AG10803 (cell line): ENCODE measurements at places on chromosomes 11 and 22.

GRCh38 chr11:75328426-75329277, 22.8 kb downstream of the ARRB1 start:
- peak; percentile 70 for DNase-seq

GRCh38 chr11:72859126-72859525, 44.9 kb downstream of the ATG16L2 start:
- DNase-seq: no peak

DNA sequence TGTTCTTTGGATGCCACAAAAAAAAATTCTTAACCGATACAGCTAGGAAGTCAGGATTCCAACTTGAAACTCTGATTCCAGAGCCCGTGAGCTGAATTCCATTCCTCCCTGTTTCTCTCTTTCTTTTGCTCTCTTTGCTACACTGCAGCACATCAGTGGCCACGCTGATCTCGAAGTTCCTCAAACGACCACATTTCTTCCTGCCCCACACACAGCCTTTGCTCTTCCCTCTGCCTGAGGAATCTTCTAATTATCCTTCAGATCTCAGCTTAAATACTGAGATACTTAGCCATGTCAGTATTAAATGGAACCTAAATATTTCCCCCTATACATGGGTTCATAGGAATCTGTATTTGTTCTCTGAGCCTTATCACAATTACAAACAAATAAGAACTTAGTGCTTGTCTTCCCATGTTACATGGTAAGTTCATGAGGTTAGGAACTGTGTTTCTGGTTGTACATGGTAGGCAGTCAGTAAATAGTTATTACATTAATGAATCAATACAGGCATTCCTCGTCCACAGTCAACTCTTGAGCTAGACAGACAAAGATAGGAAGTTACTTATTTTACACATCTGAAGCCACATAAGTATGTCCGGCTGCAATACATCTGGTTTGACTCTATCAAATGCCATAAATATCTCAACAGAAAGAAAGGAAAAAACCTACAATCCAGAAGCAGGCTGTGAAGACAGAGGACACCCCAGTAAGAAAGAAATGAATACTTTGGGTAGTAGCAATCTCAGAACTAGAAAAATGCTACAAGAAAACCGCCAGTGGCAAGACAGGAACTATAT, 86.6 kb downstream of the MAML2 start:
- no peak for DNase-seq

- no peak for DNase-seq
These were observed 163.4 kb upstream of the NECTIN1 start for GRCh38 chr11:119892311-119892808.

DNA sequence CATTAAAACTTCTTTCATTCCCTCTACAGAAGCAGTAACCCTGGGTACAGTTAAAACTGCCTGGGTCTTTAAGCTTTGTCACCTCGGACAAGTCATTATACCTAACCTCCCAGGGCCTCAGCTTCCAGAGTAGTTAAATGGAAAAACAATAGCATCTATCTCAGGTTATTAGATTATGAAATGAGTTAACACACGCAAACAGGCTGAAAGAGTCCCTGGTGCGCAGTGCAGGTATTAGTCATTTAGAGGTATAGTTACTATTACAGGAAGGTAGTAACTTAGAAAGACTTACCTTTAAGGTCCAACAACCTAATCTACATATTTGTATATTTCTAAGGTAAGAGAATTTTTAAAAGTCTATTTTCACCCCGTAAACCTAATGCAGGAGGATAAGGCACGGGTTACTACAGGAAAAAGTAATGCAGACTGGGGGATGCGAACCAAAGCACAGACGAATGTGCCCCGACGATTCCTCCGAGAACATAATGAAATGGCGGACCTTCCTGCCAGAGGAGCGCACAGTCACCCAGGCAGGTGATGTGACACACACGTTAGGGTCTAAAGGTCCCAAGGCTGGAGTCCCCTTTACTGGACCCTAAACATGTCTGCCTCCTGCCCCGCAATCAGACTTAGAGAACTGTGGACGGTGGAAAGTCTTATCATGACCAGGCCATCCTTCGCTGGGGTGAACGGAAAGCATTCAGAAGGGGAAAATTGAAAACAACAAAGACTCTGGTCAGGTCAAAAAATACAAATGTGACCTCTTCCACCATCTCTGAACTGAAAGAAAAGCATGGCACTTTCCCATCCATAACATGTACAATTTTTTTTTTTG, 1.3 kb downstream of the NAP1L4 start:
- no peak for DNase-seq

DNA sequence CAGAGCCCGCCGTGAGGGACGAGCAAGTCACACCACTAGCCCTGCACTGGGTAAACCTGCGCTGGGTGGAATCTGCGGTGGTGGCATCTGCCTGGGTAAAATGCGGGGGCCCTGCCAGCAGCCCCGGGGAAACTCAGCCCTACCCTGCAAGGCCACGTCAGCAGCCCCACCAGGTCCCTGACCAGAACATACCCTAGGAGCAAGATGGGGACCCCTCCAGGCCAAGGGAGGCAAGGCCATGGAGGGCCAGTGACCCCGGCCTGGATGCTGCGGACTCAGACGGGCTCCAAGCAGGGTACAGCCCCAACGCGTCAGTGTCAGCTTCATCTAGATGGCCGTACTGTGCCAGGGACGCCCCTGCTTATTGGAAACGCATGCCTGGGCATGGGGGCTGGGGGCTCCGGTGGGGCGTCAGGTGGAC, 26.3 kb downstream of the TOLLIP start:
- no peak for DNase-seq

DNA sequence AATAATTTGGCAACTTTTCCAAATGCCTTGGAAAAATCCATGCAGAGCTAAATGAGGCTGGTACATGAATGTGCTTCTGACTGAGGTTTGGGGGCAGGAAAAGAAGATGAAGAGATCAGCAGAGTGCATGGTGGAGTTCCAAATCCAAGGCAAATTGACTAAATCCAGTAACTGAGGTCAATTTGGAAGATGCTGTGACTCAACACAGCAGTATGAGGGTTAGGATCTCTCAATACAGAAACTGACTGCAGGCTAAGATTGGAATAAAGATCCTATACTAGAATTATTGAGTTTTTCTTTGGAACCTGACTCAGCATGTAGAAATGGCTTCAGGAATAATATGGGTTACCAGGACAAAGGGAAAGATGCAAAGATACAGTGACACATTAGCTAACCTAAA, 99.3 kb upstream of the FAT3 start:
- peak; percentile 11 for DNase-seq

GRCh38 chr22:37240240-37240940, 3.7 kb downstream of the RAC2 start:
- no peak for DNase-seq

GRCh38 chr11:73292525-73292894, 15.6 kb upstream of the ARHGEF17 start:
- DNase-seq: no peak

- DNase-seq: no peak
These were observed 171.4 kb upstream of the BLID start for GRCh38 chr11:122287401-122287800.

- DNase-seq: no peak
These were observed 196.4 kb upstream of the TENM4 start for GRCh38 chr11:79637219-79637618.

DNA sequence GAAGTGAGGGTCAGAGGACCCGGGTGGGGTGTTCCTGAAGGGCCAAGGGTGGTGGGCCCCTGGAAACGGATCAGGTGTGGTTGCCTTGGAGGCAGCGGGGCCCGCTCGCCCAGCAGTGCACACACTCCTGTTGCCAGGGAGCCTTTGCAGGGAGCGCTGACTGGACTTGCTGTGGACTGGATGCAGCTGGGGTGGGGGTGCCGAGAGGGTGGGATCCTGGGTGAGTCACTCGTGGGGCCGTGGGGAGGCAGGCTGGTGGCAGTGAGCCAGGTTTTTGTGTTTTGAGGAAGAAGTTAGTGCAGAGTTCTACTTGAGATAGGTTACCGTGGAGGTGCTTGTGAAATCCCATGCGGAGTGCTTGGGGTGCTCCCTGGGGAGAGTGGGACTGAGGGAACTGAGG, 1.3 kb downstream of the MRPL23 start:
- no peak for DNase-seq

DNA sequence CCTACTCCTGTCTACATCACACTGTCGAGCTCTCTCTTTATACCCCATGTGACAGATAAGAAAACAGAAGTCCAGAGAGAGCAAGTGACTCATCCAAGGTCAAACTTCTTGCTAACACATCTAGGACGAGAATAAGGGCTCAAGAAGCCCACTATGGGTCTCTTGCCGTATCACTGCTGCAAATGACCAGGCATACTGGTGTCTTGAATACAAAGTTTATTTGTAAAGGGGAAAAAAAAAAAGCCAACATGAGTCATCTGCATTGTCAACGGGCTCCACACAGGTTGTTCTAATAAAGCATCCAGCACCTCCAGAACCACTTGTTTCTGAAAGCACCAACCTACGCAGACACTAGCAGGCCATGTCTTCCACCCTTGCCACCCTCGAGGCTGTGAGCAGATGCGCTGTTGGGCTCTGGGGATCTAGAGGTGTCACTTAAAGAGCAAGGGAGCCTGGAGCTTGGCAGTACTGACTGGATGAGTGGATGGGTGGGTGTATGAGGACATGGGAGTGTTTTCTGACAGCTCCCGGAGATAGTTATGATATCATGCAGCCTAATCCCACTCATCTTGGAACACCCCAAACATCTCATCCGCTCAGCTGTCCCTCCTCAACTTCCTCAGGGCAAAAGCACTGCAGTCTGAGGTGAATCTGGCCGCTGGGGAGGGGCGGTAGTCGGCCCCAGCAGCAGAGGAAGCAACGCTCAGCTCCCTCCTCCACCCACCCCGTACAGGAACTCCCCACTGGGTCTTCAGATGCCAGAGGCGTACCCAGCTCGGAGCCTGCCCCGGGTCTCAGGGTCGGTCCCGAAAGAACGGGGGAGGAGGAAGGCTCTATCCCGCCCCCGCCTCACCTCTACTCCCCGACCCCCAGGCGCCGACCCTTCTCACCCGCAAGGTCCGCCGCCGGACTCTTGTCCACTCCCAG, 1.0 kb downstream of the SMCO4 start:
- DNase-seq: peak; percentile 41

DNA sequence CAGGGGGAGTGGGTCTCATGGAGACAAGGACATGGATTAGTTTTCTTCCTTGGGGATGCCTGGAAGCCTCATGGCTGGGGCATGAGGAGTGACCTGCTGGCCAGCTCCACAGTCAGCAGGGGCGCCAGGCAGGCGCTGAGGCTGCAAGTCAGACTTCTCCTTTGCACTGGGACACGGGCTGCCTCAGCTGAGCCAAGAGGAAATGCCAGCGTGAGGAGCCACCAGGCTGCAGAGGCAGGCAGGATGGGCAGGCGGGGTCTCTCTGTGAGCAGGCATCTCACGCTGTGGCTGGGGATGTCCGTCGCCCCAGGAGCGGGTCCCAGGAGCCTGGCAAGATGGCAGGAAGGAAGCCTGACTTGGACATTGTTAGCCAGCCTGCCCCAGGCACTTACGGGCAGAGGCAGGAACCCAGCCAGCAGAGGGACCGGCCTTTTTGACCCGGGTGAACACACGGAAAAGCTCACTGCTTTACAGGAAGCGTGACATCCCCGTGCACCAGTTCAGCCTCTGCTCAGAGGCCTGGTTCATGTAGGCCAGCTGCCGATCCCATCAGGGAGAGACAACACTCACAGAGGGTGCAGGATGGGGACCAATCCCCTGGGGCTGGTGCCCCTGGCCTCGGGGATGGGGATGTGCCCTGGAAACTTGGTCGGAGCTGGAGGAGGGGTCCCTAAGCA, 10.2 kb downstream of the GNB1L start:
- peak; percentile 81 for DNase-seq

DNA sequence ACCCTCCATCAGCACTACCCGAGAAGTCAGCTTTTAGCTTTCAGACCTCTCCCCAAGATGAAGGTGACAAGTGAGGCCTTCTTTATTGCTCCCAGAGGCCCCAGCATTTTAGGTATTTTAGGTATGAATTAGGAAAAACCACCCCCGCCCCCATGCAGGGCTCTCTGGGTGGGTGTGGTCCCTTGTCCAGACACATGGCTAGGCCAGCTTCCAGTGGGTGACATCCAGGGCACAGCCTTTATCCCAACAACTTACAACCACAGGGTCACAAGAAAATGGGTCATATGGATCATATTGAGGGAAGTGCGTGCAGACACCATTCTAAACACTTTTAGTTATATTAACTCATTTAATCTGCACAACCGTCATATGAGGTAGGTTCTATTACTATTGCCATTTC, 42.1 kb downstream of the RIBC2 start:
- DNase-seq: peak; percentile 60

- peak; percentile 10 for DNase-seq
These were observed 168.8 kb downstream of the RCN1 start for GRCh38 chr11:32259641-32260081.

GRCh38 chr11:103413266-103413888, 304.2 kb downstream of the DYNC2H1 start:
- no peak for DNase-seq

GRCh38 chr11:26187639-26188038, 144.3 kb upstream of the ANO3 start:
- peak; percentile 88 for DNase-seq
